Endothelial cell (in vitro differentiated cells): ENCODE measurements at places on chromosomes 4 and X.

DNA sequence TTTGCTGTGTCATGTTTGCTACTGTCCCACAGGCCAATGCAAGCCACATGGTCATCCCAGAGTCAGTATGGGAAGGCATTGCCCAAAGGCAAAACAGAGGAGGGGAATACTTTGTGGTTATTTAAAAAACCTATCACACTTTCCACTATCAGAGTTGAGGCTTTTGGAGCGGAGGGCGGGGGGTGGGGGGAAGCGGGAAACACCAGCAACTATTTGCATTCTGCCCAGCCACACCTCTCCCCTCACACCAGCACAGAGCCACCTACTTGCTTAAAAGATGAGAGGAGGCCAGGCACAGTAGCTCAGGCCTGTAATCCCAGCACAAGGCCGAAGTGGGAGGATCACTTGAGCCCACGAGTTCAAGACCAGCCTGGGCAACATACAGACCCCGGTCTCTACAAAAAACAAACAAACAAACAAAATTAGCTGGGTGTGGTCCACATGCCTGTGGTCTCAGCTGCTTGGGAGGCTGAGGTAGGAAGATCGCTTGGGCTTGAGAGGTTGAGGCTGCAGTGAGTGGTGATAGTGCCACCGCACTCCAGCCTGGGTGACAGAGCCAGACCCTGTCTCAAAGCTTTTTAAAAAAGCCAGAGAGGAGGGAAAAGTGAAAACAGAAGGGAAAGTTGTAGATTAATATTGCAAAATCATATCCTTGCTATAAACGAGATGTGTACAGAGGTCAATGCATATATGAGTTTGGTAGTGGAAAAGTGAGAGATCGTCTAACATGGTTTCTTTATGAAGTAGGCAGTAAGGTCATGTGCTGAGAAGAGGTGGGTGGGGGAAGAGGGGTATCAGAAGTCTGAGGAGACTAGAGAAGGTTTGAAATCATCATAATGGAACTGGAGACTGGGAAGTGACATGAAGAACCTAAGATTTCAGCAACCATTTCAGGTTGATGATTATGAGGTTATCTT, 1.9 kb upstream of the CHST7 start:
- no peak for DNase-seq

GRCh38 chr4:19047279-19047880, 1025.8 kb upstream of the LCORL start:
- DNase-seq: no peak

GRCh38 chr4:86223472-86223871, 136.4 kb downstream of the MAPK10 start:
- peak; percentile 41 for DNase-seq

DNA sequence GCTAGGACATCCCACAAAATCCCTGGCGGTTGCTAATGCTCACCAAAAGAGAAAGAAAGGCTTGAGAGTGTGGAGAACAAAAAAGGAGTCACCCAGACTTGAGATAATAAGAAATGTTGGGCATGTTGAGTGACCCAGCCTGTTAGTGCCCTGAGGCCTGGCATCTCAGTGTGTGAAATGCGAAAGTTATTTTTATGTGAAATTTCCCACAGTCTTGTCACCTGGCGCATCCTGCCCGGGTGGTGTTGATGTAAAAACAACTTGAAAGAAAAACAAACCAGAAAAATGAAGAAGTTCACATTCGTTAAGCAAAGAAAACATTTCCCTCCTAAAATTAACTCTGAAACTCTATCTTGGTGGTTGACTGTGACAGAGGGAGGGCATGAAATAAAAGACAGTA, 495.2 kb downstream of the MID1IP1 start:
- DNase-seq: no peak

- DNase-seq: no peak
Measured at GRCh38 chr4:154517591-154517990, 26.0 kb upstream of the DCHS2 start.

GRCh38 chrX:78092296-78092695, 11.8 kb upstream of the PGK1 start:
- DNase-seq: peak; percentile 40

GRCh38 chrX:9338986-9339385, 125.9 kb upstream of the TBL1X start:
- DNase-seq: no peak
